ENCODE measurements at places on chromosomes 2 and 18. TPM values are rescaled to one million over a fixed set of nuclear protein-coding genes. Genes with fewer than 3 reads are reported as not detected.
A peak's percentile ranks its signal among the peaks of the same experiment; 100 is the strongest.

DNA sequence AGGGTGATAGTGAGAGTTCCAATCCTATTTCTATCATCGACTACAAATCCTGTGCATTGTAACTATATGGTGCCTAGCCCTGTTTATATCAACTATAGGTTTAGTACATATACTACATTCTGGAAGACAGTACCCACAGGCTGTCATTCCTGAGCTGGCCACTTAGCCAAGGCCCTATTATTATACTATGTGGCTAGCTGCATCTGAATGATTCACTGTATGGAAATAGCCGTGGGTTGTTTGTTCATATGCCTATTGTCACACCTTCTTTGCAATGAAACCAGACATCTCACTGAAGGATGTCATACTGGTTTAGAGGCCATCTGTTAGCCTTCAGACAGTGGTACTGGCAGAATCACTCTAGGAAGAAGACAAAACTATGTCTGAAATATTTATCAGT, 62.3 kb upstream of the FSIP2 start:
- peak; percentile 43 for DNase-seq

CENPO gene
- 8.3 TPM for total RNA-seq

DNA sequence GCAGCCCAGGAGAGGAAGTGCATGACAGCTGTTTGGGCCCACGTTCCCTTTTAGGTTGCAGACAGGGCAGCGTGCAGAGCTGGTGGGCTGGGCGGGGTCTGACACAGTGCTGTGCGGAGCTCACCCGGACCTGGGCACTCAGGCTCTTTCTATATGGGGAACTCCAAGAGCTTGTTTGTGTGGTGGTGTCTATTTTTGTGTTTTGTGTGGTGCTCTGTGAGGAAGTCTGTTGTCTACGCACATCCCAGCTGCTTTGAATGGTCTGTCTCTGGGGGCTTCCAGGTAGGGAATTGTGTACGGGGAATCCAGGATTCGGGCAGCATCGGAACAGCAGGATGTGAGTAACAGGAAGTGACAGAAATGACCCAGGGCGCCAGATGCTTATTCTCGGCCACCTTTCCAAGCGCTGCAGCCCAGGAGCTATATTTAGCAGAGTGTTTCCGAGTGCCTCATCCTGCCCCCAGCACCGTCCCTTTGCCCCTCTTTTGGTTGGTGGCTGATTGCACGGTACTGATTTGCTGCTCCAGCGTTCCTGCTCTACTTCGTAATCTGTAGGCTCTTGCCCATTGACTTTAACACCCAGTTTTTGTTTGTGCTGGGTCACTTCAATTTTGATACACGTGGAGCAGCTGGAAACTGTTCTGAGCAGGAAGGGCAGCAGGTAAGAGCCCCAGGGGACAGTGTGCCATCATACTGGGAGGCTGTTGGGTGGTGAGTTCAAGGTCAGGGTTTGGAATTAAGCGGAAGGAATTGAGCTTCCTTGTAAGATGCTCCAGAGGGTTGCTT, 64.7 kb downstream of the DGKD start:
- DNase-seq, result no peak

STPG4 gene
- total RNA-seq, result not detected

DNA sequence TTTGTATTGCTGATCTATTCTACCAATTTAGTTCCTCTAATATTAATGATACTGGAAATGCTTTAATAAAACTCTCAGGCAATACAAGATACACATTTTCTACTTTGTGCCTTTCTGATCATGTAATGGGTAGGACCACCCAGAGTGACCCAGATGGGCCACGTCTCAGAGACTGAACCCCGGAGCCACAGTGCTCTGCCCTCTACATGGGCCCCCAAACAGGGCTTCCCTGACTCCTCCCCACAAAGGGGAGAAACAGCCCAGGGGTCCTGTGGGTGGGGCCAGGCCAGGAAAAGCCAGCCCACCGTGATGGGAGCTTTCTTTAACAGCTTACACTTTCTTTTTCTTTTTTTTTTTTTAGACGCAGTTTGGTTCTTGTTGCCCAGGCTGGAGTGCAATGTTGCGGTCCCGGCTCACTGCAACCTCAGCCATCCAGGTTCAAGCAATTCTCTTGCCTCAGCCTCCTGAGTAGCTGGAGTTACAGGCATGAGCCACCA, 18.4 kb downstream of the HDAC4 start:
- no peak for DNase-seq

MSH2 gene
- total RNA-seq, result 17.5 TPM

PDE1A gene
- total RNA-seq, result 2.9 TPM

DNA sequence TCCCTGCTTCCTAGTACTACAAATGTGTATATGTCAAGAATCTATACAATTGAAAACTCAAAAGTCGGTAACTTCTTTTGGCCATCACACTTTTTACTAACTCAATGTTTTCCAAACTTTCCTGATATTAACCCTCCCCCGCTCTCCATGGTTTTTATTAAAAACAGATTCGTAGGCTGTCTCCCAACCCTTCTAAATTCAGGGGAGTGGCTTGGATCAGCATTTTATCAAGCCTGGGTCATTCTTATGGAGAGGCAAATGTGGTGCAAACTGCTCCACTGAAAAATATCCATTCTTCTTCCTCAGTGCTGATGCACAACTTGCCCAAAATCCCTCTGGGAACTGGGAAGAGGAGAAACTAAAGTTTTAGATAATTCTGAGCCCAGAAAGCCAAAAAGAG, 134.2 kb downstream of the RIF1 start:
- DNase-seq, result no peak

EPAS1 gene
- 48.5 TPM for total RNA-seq

DNA sequence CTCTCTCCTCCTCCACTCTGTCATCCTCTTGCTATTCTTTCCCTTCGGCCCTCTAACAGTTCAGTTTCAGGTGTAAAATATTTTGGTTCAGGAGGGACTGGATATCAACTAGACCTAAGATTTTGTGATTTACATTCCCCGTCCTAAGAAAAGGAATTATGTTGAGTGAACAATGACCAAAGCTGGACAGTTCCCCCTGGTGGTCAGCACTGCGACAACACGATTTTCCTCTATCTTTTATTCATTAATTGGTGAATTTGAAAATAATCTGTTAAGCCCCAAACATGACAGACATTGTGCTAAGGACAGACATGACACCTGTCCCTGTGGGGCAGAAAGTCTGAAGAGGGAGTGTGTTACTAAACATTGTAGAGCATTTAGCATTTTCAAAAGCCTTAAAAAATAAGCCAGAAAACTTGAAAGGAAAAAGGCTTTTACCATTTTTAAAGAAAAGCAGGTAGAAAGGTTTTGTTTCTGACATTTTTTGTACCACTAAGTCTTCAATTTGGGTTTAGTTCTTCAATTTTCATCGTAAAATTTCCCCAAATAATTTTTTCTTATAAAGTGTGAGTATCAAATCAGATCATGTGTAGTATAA, 28.4 kb upstream of the GTF2A1L start:
- DNase-seq, result peak; percentile 46

GRCh38 chr2:2769481-2770431, 438.7 kb upstream of the MYT1L start:
- DNase-seq, result peak; percentile 2

C2orf80 gene
- total RNA-seq, result not detected

GRCh38 chr18:70256184-70256583, 32.7 kb upstream of the SOCS6 start:
- DNase-seq, result no peak

LHCGR gene
- total RNA-seq, result not detected

DNA sequence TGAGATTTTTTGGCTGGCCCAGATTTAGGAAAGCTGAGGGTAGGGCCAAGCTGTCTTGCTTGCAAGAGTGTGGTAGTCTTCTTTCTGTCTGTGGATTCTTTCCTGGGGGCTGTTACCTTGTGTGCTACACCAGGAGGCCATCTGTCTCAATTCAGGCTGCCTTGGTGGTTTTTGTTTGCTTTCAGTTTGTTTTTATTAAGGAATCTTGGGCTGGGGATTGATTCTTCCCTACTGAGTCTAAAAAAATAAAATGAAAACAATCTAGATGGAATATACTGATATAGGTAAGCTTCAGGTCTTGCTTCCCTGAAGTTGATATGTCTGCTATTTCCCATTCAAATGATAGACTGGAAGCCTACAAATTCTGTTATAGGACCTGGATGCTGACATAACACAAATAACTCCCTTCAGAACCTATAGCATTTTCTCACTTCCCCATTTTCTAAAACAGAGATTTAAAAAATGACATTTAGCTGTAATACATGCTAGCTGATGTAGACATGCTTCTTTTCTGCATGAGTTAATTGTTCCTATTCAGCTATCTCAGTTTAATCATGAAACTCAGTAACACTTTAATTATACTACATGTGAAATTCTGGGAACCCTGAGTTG, 5.3 kb downstream of the LHCGR start:
- no peak for DNase-seq

LRP2 gene
- 0.10 TPM for total RNA-seq

- DNase-seq, result peak; percentile 65
These were observed 10.9 kb upstream of the CDH20 start for GRCh38 chr18:61322265-61322873.

RAB17 gene
- 0.42 TPM for total RNA-seq

- peak; percentile 40 for DNase-seq
These were observed 5.4 kb downstream of the ITGAV start for GRCh38 chr2:186595219-186595618.

GRCh38 chr2:69741229-69741574, 732 bp upstream of the ANXA4 start:
- DNase-seq, result peak; percentile 79

DNA sequence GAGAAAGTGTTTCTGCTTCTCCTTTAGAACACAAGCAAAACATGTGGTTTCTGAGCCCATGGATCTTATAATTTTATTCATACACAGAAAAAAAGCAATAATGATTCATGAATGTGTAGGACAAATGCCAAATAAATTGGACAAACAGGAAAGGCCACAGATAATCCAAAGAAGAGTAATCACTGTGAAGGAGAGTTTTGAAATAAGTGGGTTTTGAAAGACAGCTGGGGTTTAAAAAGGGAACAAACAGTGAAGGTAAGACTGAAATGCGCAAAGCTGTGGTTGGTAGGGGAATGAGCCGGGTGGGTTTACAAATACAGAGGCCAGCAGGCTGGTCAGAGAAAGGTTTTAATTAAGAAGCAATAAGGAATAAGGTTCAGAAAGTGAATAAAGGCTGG, 50.0 kb upstream of the MBOAT2 start:
- DNase-seq, result no peak

FEZ2 gene
- total RNA-seq, result 76.8 TPM

DNA sequence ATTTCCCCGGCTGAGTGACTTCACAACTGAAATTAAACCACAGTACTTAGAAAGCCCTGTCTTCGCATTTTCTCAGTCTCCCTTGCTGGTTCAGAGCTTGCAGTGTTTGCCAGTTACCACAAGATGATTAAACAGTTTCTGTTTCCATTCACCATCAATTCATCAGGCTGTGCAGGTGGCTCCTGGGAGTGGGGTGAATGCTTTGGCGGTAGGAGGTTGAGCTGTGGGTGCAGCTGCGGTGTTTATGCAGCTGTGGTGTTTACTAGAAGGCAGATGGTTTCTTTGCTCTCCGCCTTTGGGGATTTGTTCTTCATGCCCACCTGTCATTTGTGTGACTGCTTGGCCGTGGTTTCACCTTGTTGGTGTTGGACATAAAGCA, 16.1 kb downstream of the ACOXL start:
- peak; percentile 74 for DNase-seq

- DNase-seq, result no peak
These were observed 494.1 kb upstream of the MEIS1 start for GRCh38 chr2:65940856-65941255.

DNA sequence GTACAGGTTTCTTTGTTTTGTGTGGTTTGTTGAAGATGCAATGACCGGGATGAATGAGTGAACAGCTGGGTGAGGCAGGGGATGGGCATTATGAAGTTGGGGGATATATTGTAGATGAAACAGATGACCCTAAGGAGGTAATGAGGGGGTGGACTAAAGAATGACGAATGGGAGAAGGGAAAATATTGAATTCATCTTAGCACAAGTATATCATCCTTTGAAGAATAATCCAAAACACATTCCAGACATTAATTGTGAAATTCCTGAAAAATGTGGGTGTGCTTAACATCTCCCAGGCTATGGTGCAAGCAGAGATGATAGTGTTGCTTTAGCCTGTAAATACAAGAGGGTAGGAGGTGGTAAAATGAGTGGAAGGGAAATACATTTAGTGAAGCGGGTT, 5.8 kb downstream of the CRIM1 start:
- no peak for DNase-seq

- DNase-seq, result no peak
These were observed 501.2 kb upstream of the LRRTM4 start for GRCh38 chr2:78023356-78023755.

GPD2 gene
- total RNA-seq, result 23.4 TPM

GRCh38 chr18:59957957-59958356, 58.2 kb downstream of the PMAIP1 start:
- DNase-seq, result peak; percentile 95

SNORC gene
- total RNA-seq, result 2.6 TPM

GRCh38 chr2:119233326-119234020, 9.8 kb downstream of the STEAP3 start:
- no peak for DNase-seq

- DNase-seq, result no peak
These were observed 357.9 kb downstream of the DPP10 start for GRCh38 chr2:114800371-114800770.

DNA sequence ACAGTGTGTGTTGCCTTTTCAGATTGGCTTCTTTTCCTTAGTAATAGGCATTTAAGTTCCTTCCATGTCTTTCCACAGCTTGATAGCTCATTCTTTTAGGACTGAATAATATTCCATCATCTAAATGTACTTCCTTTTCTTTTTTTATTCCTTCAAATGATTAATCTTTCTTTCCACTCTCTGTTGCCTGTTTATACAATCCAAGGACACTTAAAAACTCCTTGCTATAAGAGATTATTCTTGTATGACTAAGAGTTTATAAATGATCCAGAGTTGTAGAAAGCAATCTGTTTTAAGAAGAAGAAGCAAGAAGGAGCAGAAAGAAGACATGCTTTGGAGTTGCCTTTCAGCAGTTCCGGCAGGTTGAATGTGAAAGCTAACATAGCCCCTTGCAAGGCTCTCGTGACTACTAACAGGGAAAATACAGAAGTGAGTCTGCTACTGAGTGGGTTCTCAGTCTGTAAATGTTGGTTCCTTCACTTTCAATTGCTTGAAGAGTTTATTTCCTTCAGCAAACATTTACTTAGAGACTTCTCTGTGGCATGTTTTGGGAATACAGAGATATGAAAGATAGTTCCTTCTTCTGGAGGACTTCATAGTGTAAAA, 123.0 kb downstream of the PMAIP1 start:
- no peak for DNase-seq

SFT2D3 gene
- total RNA-seq, result 8.3 TPM

GRCh38 chr2:47058003-47058931, 96.8 kb downstream of the STPG4 start:
- DNase-seq, result peak; percentile 85

LIMS2 gene
- 6.9 TPM for total RNA-seq

- no peak for DNase-seq
These were observed 185.0 kb downstream of the PHLPP1 start for GRCh38 chr18:62900132-62900883.

OTOF gene
- total RNA-seq, result 33.8 TPM

FN1 gene
- 1,808 TPM for total RNA-seq

GRCh38 chr2:190587106-190587505, 52.6 kb upstream of the NEMP2 start:
- DNase-seq, result peak; percentile 43

- no peak for DNase-seq
These were observed 867.3 kb downstream of the TRIB2 start for GRCh38 chr2:13584020-13584419.

All from myocyte (in vitro differentiated cells).